Eye (tissue), 1 donor: ENCODE measurements at places on chromosomes 16 and 17.

DNA sequence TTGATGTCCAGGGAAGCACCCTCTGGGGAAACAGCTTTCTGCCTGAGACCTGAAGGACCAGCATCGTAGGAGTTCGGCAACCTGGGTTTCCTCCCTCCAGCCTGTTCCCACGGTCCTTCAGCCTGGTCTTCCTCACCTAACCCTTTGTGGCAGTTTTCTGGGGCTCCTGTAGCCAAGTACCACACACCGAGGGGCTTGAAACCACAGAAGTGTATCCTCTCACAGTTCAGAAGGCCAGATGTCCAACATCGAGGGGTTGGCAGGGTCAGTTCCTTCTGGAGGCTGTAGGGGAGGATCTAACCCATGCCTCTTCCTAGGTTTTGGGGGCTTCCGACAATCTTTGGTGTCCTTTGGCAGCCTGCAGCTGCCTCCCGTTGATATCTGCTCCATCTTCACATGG, 381.0 kb upstream of the TNRC6C start:
- no peak for DNase-seq

DNA sequence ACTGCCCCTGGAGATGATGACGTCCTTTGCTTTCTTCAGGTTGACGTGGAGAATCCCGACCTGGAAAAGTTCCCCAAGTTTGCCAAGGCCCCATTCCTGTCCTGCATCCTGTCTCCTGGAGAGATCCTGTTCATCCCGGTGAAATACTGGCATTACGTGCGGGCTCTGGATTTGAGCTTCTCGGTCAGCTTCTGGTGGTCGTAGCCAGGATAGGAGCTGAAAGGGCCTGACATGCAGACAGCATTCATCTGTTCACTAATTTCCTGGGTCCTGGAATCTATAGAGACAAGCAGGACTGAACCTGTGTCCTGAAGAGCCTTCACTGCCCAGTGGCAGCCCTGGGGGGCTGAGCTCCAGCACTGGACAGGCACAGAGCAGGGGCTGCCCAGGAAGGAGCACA, 17.2 kb downstream of the KDM8 start:
- DNase-seq: no peak

- no peak for DNase-seq
Observed at GRCh38 chr17:18278867-18279266, 18.4 kb downstream of the MIEF2 start.

GRCh38 chr16:66612422-66612821, 7.9 kb downstream of the CMTM3 start:
- DNase-seq: no peak

- no peak for DNase-seq
Observed at GRCh38 chr16:55999683-56000082, 124.5 kb upstream of the CES5A start.

GRCh38 chr16:64880994-64881393, 240.9 kb downstream of the CDH11 start:
- DNase-seq: no peak

DNA sequence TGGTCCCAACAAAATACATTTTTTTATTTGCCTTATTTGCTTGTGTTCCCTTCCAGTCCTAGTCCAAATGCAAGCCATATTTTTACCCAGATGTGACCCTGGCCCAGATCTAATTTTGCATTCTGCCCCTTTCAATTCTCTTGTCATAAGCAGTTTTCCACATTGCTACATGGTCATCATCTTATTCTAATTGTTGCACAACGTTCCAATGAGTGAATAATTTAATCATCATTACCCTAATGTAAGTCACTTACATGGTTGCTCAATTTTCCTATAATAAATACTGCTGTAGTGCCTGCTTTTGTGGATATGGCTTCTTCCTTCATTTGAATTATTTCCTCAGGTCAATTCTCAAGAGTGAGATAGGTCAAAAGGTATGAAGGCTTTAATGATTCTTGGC, 12.8 kb downstream of the RSAD1 start:
- no peak for DNase-seq

DNA sequence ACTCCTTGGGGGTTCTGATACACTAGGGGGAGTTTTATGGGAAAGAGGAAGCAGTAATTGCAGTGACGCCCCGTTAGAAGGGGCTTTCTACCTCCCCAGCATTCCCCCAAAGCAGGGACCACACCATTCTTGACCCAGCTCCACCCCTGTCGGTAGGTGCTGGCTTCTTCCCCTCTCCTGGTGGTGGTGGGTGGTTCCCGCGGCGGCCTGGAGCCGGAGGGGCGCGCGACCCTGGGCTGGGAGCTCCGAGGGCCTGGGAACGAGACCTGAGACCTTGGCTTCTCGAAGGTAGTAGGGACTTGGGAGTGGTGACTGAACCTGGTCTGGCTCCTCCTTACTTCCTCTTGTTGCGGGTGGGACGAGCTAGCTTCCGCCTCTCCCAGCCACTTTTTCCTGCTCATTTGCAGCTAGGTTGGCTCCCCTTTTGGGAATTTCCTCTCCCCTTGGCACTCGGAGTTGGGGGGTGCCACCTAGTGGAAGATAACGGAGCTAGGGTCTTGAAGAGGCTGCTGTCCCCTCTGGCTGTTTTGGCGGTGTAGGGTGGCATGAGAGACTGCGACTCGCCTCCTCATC, 438 bp downstream of the GRN start:
- DNase-seq: peak; percentile 93

GRCh38 chr16:88936008-88936555, 40.9 kb downstream of the CBFA2T3 start:
- no peak for DNase-seq

DNA sequence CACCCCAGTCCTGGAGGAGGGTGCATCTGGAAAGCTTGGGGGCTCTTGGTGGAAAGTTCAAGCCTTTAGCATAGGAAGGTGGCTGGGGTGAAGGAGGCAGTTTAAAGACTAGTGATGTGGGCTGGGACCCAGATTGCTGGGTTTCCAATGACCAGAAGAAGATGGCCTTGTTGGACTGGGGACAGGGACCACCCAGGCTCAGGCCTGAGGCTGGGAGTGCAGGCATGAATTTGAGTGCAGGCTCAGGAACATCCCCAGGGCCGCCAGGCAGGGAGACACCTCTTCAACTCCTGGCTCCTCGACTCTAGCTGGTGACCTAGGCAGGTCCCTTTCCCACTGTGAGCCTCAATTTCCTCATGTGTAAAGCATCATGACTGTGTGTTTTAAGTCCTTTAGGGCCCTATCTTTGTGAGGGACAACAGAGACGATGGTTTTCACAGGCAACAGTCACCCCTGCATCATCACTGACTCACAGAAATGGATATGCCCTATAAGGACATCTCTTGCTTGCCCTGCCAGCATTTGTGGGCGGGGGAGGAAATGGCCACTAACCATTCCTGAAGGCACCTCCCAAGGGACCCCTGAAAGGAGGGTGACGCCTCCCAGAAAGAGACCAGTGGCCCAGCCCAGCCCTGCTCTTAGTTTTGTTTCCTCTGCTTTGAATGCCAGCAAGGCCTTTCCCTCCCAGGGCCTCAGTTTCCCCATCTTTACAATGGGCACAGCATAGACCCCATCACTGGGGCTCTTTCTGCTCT, 11.1 kb downstream of the NLRC5 start:
- DNase-seq: no peak

- no peak for DNase-seq
Observed at GRCh38 chr17:17870247-17870646, 33.5 kb upstream of the SREBF1 start.

- no peak for DNase-seq
Observed at GRCh38 chr17:43882761-43883415, 24.4 kb downstream of the MPP2 start.

GRCh38 chr17:29255926-29256522, 9.4 kb downstream of the CRYBA1 start:
- no peak for DNase-seq

DNA sequence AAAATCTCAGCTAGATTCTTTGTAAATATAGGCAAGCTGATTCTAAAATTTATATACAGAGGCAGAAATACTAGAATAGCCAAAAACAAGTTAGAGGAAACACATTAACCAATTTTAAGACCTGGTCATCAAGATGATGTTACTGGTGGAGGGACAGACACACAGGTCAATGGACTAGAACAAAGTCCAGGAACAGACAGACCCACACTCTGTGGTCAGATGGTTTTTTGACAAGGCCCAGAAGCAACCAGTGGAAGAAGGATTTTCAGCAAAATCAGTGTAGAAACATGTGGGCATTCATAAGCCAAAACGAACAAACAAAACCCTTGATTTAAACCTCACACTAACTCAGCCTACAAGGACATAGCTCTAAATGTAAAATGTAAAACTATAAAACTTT, 99.7 kb upstream of the METRNL start:
- DNase-seq: no peak

DNA sequence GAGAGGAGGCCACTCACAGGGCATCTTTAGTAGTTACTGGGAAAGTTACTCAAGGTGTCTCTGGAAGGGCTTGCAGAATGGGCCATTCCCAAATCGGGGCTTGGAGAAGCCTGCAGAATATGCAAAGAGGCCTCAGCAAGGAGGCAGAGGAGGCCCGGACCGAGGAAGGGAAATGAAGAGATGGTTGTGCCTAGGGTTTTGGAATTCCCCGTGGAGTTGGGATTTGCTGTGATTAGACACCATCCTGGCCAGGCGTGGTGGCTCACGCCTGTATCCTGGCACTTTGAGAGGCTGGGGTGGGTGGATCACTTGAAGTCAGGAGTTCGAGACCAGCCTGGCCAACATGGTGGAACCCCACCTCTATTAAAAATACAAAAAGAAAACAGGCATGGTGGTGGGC, 193.0 kb downstream of the IRF8 start:
- no peak for DNase-seq

DNA sequence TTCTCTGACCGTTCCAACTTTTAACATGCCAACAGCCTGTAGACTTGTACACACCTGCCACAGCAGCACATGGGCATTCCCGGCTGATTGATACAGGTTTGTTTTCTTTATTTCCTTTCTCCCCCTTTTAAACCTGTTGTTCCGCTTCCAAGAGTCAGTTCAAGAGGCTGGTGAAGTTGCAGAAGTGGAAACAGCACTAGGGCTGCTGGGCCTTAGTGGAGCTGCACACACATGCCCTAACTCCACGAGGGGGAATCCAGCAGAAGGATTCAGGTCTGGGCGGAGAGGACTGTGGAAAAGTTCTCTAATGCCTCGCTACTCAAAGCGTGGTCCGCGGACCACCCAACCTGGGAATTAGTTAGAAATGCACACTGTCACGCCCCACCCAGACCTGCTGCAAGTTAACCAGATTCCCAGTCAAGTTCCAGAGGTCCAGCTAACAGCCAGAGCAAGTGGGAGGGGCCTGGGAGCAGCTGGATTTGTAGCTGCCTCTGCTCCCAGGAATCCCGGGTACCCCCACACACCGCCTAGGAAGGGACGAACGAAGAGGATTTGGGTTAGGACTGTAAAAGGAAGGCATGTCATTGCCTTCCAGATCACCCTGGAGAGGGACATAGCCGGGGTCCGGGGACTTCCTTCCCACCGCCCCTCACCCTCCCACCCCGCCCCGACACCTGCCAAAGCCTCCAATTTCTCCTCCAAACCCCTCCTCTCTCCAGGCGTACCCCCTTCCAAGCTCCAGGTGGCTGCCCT, 542 bp downstream of the SLC39A11 start:
- DNase-seq: peak; percentile 33

- no peak for DNase-seq
Observed at GRCh38 chr17:44170135-44170498, 387 bp upstream of the ASB16 start.

DNA sequence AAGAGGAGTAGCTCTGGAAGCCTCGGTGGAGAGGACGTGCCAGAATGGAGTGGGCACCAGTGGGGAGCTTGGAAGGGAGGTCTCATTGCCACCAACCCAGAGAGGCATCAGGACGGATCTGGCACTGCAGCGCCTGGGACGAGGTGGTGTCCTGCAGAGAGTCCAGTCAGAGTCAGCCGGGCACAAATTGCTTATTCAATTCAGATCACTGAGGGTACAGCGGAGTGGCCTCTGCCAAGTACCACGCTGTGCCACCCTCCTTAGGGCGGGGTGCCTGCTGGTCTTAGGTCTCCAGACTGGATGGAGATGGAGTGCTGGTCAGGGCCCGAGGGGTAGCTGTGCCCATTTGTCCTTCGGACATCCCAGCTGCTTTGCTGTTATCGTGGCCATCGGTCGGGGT, 18.9 kb upstream of the SPPL2C start:
- DNase-seq: no peak

GRCh38 chr17:77946900-77947645, 11.4 kb upstream of the TNRC6C start:
- no peak for DNase-seq

- no peak for DNase-seq
Observed at GRCh38 chr17:76871668-76872067, 3.5 kb downstream of the MGAT5B start.

DNA sequence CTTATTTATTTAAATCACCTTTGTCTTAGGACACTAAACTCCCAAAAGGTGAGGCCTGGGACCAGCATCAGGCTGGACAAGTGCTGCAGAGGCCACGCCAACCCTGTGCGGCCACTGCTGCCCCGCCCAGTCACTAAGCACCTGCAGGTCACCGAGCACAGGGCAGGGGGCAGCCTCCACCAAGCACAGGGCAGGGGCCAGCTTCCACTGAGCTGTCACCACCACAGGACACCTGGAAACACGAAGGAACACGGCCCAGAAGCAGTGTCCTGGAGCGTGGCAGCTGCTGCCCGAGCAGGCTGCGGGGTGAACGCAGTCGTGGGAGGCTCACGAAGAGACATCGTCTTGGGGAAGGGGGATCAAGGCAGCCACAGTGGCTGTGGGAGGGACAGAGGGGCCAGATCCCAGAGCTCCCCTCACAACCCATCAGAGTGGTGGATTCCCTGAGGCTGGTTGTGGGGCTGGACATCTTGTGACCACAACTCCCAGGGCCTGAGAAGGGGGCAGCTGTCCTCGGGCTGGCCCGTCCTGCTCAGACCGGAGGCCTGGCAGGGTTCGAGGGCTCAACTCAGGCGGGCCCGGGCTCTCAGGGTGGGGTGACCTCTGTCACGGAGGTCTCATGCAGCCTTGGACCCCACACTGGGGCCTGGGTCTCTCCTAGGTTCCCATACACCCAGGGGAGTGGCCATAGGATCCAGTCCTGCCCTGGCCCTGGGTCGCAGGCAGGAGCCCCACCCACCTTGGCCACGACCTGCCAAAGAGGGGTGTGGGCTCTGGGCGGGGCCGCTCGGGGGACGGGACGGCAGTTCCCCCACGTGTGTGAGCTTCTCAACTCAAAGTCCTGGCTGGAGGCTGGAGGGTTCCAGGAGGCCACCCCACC, 18.7 kb downstream of the RAB40B start:
- no peak for DNase-seq

- DNase-seq: peak; percentile 27
Observed at GRCh38 chr16:62253966-62254365, 217.7 kb upstream of the CDH8 start.
